CD4-positive, CD25-positive, alpha-beta regulatory T cell (primary cell): ENCODE measurements at places on chromosomes 7 and 10.

GRCh38 chr10:72460284-72460876, 105.7 kb upstream of the DNAJB12 start:
- no peak for DNase-seq

DNA sequence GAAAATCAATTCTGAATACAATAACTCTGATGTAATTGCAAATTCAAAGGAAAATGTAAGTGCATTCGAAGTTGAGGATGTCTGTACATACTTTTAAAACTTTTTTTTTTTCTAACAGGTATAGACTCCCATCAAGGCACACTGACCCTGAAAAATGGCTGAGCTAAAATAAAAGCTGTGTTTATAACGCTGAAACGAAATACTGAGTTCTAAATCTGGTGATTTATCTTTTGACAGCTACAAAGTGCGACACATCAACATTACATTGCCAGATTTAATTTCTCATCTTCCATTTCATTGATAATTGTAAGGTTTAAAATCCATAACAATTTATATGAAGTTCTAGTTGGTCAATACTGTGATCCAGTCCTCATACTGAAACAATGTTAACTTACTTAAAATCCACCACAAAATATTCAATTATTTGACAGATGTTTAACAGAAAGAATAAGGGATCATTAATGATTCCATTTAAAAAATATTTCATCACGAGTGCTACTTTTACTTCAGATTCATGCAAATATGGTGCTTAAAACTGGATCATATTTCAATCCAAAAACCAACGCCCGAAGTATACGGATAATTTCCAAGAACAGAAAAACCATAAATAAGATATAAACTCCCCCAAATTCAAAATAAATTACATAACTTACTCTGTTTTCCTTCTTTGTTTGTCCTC, 1.4 kb downstream of the RAB11FIP2 start:
- no peak for DNase-seq

DNA sequence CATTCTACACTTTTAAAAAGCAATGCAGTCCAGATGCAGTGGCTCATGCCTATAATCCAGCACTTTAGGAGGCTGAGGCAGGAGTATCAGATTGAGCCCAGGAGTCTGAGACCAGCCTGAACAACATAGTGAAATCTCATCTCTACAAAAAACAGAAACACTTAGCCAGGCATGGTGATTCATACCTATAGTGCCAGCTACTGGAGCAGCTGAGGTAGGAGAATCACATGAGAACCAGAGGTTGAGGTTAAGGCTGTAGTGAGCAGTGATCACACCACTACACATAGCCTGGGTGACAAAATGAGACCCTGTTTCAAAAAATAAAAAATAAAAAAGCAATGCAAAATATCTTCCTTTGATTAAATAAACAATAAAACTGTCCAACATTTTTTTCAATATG, 205.2 kb downstream of the GRM8 start:
- DNase-seq, result no peak

DNA sequence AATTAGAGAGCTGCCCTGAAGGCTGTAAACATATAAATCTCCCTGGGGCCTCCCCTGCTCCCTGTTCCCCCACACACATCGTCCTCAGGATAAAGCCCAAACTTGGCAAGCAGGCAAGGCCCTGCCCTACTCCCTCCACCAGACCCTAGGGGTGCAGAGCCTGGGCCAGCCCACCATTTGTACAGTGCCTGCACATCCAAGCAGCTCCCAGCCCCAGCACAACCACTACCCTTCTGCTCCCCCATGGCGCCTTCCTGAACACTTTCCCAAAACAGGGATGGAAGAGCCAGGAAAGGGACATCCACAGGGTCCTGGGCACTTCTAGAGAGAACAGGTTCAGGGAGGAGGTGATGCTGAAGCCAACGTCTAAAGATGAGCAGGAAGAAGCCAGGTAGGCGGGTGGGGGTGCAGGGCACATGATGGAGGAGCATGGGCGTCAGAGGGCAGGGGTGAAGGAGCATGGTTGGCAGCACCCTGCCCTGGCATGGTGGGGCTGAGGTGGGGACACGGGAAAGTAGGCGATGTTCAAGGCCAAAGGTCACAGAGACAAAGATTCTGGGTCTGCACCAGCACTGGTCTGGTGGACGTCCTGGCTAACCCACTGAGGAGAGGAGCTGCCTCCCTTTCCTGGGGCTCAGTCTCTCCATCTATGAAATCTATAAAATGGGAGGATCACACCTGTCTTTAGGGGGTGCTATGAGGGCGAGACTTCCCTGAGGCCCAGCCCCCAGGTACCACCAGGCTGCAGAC, 140.6 kb downstream of the ARHGAP22 start:
- DNase-seq, result no peak

DNA sequence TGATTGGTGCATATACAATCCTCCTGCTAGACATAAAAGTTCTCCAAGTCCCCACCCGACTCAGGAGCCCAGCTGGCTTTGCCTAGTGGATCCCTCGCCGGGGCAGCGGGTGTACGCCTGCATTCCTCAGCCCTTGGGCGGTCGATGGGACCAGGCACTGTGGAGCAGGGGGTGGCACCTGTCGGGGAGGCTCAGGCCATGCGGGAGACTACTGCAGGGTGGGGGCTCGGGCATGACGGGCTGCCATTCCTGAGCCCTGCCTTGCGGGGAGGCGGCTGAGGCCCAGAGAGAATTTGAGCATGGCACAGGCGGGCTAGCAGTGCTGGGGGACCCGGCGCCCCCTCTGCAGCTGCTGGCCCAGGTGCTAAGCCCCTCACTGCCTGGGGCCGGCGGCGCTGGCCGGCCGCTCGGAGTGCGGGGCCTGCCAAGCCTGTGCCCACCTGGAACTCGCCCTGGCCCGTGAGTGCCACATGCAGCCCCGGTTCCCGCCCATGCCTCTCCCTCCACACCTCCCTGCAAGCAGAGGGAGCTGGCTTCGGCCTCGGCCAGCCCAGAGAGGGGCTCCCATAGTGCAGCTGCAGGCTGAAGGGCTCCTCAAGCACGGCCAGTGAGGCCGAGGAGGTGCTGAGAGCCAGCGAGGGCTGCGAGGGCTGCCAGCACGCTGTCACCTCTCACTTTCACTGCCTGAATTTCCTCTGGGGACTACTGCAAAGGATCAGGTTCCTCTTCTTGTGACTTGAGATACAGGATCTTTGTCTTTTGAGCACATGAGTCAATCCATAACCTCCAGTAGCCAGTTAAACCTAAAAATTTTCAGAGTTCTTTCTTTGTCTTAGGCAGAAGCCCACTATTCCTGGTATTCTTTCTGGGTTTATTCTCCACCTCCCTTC, 25.1 kb upstream of the ELOVL3 start:
- no peak for DNase-seq

DNA sequence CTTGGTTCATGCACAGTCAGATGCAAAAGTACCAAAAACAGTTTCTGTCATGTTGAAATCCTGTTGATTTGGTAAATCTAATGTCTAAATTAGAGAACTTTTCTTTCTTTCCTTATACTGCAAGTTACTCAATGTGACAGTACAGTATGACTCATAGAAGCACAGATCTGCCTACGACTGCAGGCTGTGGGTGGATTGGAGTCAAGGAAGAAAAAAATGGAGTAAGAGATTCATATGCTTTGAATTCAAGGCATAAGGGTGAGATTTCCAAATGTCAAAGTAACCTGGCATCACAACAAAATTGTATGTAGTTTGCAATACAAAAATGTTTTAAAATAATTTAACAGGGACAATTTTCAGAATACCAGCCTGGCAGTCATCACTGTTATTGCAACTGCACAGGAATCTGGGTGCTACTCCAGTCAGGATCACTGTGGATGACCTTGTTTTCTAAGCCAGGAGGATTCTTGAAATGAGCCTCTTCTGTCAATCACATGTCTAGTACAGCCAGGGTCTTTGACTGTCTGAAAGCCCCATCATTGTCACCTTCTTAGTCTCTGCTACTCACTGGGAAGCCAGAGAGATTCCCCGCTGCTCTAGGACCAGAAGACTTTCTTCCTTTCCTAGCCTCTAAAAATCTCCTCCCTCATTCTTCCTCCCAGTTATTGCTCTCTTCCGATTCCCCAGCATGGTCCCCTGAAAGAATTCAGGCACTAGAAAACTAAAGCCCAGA, 83.6 kb downstream of the CD36 start:
- no peak for DNase-seq

GRCh38 chr10:49189422-49189821, 1.2 kb upstream of the TMEM273 start:
- no peak for DNase-seq

- DNase-seq, result no peak
Observed at GRCh38 chr7:69837387-69838068, 239.3 kb downstream of the AUTS2 start.

- DNase-seq, result no peak
Observed at GRCh38 chr7:90119178-90119971, 34.9 kb upstream of the STEAP1 start.

GRCh38 chr7:44374007-44374763, 48.8 kb upstream of the CAMK2B start:
- DNase-seq, result no peak

DNA sequence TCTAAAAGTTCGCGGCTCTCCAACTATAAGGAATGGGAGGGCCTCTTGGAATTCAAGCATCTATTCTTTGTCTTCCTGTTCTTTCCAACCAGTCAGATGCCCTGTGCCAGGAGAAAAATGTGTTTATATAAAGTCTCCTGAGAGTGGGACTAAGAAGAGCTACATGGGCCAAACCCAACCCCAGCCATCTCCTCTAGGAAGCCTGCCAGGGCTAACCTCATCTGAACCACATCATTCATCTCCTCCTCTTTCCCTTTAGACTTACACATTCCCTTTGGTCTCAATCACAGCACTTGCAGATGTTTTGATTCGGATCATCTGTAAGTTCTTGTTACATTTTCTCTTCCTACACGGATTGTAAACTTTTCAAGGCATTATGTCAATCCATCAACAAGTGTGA, 62.6 kb downstream of the DOCK4 start:
- no peak for DNase-seq

DNA sequence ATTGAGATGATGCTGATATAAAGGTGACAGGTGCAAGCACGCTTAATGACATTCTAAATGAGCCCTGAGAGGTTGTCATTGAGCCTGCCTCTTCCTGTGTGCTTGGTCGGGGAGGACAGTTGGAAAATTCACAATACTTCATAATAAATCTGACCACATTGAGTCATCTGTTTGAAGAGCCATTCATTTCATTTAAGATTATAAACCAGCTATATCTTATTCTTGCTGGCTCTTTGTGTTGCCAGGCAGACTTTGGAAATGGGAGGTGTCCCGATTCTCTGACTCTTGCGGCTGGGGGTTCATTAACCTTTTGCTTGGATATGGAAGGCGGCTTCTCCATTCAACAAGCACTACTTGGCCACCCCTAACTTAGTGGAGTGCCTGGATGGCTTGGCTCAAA, 198.2 kb downstream of the FANK1 start:
- DNase-seq, result no peak

DNA sequence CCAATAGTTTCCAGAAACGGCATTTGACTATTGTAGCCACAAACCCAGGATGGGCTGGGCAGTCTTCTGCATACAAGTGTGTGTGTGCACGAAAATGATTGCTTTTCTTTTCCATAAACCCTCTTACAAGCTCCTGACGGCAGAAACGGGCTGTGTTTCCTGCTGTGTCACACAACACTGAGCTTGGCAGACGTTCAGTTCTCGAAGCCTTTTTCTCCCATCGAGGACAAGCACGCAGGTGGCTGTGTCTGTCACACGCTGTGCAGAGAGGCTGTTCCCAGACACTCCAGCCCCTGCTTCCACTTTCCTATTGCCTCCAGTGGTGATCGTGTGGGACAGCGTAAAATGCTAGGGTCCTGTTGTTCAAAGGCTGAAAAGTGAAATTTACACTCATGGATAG, 32.1 kb downstream of the RBAK start:
- no peak for DNase-seq

- DNase-seq, result no peak
Observed at GRCh38 chr7:79683185-79683890, 229.9 kb upstream of the MAGI2 start.

- DNase-seq, result no peak
Observed at GRCh38 chr10:117555863-117556262, 13.3 kb downstream of the EMX2 start.

- no peak for DNase-seq
Observed at GRCh38 chr7:134899729-134900128, 86.6 kb upstream of the AGBL3 start.

- DNase-seq, result no peak
Observed at GRCh38 chr7:74572301-74572979, 85.1 kb upstream of the GTF2I start.

DNA sequence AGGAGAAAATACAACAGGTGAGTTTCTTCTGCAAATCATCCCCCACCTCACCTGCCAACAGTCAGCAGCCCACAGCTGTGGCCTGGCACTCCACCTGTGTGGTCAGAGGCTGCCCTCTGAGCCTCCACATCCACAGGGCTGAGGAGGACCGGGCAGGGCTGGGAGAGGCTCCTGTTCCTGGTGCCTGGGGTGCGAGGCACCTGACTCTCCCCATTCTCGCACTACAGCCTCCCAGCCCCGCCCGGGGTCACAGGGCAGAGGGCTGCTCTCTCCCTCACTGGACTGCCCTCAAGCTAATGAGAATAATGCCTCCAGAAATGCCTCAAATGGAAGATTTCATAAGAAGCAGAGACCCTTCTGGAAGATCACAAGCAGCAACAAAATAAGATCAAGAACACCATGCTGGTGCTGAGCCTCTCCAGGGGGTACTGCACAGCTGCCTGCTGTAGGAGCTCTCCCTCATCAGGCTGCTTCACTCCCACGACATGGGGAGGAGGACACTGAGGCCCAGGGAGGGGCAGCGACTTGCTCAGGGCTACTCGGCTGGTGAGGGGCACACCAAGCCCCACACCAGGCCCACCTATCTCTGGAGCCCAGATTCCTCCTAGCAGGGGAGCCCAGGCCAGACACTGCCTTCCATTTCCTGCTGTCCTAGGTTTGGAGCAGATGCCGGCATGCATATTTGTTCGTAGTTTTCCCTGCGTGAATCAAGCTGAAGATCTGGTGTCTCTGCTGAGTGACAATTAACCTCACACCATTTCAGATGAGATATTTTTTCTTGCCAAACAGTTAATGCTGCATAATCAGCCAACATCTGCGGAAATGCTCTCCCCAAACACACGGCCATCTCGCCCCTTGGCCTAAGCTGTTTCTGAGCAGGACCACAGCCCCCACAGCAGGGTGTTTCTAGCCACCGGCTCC, 76.5 kb downstream of the FAM53B start:
- DNase-seq, result no peak

DNA sequence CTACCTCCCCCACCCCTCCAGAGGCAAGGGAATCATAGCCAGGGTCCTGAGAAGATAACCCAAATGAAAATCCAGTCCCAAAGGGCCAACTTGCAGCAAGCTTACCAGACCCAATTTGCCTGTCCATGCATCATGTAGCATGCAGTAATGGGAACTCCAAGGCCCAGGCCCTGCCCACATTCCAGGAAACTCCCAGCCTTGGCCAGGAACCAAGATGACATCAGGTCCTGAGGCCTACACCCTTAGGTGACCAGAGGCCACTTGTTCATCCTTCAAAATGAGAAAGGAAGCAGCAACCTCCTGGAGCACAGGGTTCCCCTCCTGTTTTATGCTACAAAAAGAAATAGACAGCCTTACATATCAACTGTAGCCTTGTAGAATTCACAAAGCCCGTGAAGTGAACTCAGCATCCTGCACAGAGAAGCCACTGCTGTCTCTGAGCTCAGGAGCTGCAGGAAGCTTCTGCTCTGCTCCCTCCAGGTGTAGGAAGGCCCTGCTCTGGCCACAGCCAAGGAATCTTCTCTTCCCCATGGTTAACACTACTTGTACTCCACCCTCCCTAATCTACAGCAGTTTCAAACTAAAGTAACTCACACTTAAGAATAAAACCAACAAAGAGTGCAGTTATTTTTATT, 30.3 kb upstream of the GRB10 start:
- no peak for DNase-seq

GRCh38 chr7:151249732-151250072, 1.2 kb upstream of the SMARCD3 start:
- DNase-seq, result no peak

GRCh38 chr10:1359626-1359955, 303.4 kb downstream of the WDR37 start:
- DNase-seq, result no peak
